Calu3 (cell line): ENCODE measurements at places on chromosomes 1 and 21. TPM values are rescaled to one million over a fixed set of nuclear protein-coding genes. Genes with fewer than 3 reads are reported as not detected.

Gene IQGAP3
- total RNA-seq, result 66.2 and 93.6 TPM in 2 replicates

Gene TTLL7
- 4.6 and 9.0 TPM in 2 replicates for total RNA-seq

Gene TSPEAR
- total RNA-seq, result not detected in 2 replicates

Gene CYP4A22
- total RNA-seq, result not detected in 2 replicates

Gene TTC22
- 17.2 and 17.4 TPM in 2 replicates for total RNA-seq

Gene PLEKHN1
- total RNA-seq, result 11.9 and 16.2 TPM in 2 replicates

Gene AMY1C
- total RNA-seq, result not detected in 2 replicates

Gene SLC6A9
- 18.2 and 19.5 TPM in 2 replicates for total RNA-seq

Gene CCDC181
- 0.64 and 0.71 TPM in 2 replicates for total RNA-seq

Gene PPIH
- 58.6 and 68.3 TPM in 2 replicates for total RNA-seq

Gene SERINC2
- total RNA-seq, result 67.7 and 79.8 TPM in 2 replicates

Gene CR1L
- total RNA-seq, result not detected in 2 replicates

Gene KIAA0319L
- 72.0 and 72.6 TPM in 2 replicates for total RNA-seq

Gene RGS4
- 0.21 TPM in 1 of 2 replicates, not detected in the other for total RNA-seq

Gene FABP3
- total RNA-seq, result not detected in 2 replicates

Gene FMO4
- 2.5 and 3.4 TPM in 2 replicates for total RNA-seq

Gene OR2T35
- total RNA-seq, result not detected in 2 replicates

Gene CELA2A
- total RNA-seq, result not detected in 2 replicates

Gene IL24
- total RNA-seq, result not detected in 2 replicates
